IMR-90 (cell line): ENCODE measurements at places on chromosomes 11 and 22.
A peak's percentile ranks its signal among the peaks of the same experiment; 100 is the strongest.

DNA sequence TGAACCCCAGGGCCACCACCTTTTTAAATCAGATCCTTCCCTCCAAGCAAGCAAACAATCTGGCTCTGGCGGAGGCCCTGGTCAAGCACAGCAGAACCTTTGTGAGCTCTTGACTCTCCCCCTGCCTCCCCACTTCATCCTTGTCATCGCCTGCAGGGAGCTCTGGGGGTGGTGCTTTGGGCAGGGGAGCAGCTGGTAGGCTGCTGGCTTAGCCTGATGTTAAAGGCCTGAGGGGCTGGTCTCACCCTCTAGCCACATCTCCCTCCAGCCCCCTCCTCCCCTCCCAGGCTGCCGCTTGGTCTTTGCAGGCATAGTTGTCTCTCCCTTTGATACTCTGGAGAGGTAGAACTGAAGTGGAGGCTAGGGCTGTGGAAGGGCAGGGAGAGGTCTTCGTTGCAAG lies 50.9 kb downstream of the THAP12 start:
- DNase-seq, result no peak

GRCh38 chr11:68371171-68372041 lies 59.0 kb downstream of the LRP5 start:
- DNase-seq, result no peak

DNA sequence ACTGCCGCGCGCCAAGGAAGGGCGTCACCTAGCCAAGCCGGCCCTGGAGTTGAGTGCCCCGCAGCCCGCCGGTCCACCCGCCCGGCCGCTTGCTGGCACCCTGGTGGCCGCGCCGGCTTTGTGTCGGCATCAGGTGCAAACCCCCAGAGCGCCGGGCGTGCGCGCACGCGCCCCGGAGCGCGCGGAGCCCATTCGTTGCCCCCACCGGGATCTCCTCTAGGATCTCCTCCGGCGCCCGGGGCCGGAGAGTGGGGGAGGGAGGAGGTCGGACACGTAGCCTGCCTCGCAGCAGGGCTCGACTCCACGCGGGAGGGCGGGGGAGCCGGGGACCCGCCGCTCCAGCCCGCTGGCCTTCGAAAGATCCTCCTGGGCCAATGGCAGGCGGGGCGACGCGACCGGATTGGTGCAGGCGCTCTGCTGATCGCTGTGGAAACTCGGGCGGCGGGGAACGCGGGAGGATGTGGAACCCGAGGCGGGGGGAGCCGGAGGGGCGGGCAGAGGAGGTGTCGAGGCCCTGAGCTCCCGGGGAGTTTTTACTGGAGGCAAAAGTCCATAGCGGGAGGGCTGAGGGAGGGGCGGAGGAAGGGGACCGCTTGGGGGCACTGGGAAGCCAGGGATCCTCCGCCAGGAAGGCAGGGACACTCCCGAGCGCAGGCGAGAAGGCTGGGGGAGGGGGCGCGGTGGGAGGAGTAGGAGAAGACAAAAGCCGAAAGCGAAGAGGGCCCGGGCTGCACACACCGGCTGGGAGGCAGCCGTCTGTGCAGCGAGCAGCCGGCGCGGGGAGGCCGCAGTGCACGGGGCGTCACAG lies at the start of gene FADS2:
Gene FADS2, plus strand, starts transcription at position 730 of the 808 bp plus-strand sequence. CDS start 91 bp downstream, outside the sequence.
- DNase-seq, result peak; percentile 89

GRCh38 chr11:13055200-13055599 lies 46.1 kb downstream of the RASSF10 start:
- DNase-seq, result no peak
